NB4 (cell line): ENCODE measurements at places on chromosomes 11 and 22.

DNA sequence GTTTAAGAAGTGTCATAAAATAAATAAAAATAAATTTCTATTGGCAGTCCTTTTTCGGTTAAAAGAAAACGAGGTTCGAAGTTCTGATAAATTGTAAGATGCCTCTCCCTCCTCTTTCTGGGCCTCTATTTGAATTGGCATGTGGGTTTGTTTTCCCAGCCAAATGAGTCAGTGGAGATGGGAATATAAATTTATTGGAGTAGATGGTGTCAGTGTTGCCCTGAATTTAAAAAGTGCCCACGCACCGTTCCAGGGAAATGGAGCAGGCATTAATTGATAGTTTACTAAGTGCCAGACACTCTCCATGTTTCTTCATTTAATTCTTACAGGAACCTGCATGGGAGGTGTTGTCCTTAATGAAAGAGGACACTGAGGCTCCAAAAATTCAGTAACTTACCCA is 119.2 kb downstream of the FEZ1 start:
- no peak for DNase-seq

DNA sequence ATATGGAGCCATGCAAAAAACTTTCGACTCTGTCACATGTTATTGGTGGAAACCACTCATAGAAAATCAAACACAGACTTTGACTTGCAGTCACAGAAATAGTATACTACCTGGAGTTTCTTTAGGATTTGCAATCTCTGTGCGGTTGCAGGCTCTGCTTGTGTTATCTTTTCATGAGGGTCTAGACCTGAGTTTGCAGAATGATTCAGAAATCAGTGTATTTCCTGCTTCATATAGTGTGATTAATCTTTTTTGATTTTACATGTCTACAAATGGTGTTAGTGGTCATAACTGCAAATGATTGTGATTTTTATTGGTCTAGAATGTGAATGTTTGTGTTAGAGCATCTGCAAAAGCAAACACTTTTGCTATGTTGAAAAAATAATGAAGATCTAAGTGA is 690.2 kb downstream of the NTM start:
- DNase-seq = no peak

GRCh38 chr11:119236490-119236889 is 30.4 kb downstream of the CBL start:
- no peak for DNase-seq

DNA sequence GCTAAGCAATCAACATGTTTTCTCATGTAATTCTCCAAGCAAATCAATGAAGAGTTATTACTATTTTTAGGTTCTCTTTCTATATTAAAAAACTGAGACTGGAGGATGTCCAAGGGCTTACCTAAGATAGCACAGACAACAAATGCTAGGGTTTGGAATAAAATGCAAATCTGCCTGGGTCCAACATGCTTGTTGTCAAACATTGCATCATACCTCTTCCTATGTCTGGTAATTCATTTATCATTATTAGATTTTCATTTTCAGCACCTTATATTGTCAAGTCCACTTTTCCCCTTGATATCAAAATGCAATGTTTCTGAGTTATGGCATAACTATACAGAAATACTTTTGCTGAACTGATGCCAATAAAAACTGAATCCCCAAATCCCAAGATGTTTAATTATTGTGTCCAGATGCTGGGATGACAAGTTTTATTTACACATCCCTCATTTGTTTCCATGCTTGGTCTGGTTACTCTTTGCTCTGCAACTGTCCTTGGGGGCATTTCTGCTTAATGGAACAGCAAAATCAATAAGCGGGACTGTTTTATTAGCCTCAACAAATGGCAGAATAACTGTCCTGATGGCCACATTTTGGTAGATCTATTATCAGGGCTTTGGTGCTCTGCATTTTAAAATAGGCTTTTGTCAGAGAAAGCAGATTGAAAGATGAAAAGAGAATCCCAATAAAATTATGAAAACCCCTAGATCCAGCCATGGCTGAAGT is 86.0 kb downstream of the C11orf87 start:
- DNase-seq = no peak

GRCh38 chr11:29395555-29396072 is 621.2 kb downstream of the KCNA4 start:
- DNase-seq = no peak

DNA sequence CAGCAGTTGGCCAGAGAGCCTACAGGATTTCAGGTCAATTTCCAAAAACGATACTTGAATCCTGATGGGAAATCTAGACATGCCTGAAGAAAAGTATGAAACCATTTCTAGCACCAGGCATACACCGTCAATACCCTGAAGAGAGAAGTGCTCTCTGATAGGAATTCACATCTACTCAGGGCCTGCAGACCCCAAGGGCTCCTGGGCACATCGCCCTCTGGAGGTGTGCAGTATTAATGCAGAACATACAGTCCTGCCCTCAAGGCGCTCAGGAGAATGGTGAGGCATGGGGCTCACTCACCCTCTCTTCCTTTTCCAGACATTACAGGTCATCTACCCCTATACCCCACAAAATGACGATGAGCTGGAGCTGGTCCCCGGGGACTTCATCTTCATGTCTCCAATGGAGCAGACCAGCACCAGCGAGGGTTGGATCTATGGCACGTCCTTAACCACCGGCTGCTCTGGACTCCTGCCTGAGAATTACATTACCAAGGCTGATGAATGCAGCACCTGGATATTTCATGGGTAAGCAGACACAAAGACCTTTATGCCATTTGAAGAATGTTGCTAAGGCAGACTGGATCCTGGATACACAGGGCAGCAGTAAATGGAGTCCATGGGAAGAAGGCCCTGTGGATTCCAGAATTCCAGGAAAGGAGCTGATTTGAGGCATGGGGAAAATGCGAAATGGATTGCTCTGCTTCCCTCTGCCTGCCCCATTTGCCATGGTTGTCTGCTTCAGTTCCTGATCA is 49.3 kb upstream of the CRTAM start:
- DNase-seq = no peak

DNA sequence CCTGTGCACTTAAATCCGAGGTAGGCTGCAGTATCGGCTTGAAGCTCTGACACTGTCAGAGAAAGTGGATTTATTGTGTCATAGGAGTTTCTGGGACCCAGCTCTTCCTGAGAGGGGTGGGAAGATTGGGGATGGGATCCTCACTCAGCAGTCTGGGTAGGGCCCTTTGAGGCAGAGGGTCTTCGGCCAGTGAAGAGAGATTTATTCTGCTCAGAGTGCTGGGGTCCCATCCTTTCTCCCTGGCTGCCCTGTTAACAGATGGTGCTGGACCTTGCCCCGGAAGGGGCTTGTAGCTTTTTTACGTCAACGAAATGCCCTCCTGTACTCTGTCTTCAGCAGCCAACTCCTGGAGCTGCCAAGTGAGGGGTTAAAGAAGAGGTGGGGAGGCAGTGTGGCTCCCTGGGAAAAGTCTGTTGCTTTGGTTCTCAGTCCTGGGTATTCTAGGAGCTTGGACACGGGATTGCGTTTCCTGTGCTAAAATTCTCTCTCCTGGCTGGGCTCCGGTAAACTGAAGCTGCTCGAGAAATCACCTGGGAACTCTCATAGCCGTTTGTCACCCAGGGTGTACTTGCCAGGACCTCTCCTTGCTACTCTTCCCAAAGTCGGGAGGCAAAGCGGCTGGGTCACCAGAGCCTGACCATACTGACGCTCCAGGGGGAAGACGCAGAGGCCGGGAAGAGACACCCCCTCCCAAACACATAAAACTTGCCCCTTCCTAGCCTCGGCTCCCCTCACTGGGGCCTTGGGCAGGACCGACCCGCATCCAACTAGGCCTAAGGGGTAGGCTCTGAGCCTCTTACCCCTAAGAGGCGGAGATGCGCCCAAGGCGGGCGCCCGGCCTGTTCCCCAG is 806 bp upstream of the SMDT1 start:
- no peak for DNase-seq

- peak; percentile 81 for DNase-seq
Measured at GRCh38 chr22:47148956-47149728, 386.7 kb downstream of the TBC1D22A start.

- DNase-seq = no peak
Measured at GRCh38 chr11:114812733-114813132, 134.4 kb downstream of the NXPE2 start.

DNA sequence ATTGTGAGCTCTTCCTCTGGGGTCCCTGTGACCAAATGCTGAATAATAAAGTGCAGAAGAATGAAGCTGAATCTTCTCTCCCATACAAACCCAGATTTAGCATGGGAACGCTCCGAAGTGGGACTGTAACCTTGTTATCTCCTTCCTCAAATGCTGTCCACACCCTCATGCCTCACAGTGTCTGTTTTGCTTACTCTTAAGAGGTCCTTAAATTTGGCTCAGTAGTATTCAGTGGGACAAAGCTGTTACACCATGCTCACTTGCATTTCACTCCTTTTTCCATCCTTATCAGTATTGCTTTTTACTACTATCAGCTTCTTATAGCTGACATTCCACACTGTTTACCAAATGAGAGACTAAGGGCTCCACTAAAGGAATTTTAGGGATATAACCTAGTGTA is 13.8 kb upstream of the AMOTL1 start:
- no peak for DNase-seq

DNA sequence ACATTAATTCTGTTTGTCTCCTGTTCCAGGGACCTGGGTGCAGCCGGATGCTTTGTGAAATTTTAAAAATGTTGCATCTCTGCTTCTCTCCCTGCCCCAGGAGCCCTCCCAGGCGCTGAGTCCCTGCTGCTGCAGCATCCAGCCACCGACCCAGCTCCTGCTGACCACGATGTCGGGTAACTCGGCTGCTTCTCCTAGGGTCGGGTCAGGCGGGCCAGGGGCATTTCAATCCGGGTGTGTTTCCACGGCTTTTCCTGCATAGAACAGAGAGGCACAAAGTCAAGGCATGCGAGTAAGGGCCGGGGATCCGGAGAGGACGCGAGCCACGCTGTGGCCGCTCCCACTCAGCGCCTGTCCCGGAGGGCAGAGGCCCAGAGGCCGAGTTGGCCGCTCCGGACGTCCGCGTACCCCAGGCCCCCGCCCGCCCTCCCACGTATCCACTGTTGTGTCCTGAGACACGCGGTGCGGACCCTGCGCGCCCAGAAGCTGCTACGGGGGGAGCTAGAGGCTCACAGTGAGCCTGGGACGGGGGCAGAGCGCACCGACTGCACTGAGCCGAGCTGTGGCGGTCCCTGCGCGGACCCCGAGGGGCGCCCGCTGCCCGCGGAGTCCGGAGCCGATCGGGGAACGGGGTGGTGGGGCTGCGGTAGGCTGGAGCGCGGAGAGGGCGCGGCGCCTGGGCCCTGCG is at the start of gene POU2AF3:
Gene POU2AF3, plus strand, starts transcription at position 134 of the 688 bp plus-strand sequence. Its CDS starts 36 bp downstream, at position 170.
- no peak for DNase-seq

- no peak for DNase-seq
Measured at GRCh38 chr11:46677169-46677568, 23.2 kb downstream of the ARHGAP1 start.

GRCh38 chr11:15166204-15166603 is 51.5 kb downstream of the INSC start:
- no peak for DNase-seq

DNA sequence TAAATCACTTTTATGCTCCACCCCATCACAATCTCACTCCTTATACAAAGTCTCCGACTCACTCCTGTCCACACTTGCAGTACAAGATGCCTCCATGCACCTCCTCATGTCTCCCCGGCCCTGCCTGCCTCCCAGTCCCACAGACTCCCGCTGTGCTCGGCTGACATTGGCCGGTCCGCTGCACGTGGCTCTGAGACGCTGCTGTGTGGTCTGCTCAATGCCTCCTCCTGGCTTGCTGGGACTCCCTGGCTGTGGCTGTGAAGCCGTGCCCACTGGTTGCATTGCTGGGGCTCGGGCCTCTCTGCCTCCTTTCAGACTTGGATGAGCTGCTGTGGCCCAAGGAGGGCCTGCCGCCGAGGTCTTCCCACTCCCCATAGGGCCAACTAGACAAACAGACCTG is 224.0 kb upstream of the B3GAT1 start:
- DNase-seq = no peak

DNA sequence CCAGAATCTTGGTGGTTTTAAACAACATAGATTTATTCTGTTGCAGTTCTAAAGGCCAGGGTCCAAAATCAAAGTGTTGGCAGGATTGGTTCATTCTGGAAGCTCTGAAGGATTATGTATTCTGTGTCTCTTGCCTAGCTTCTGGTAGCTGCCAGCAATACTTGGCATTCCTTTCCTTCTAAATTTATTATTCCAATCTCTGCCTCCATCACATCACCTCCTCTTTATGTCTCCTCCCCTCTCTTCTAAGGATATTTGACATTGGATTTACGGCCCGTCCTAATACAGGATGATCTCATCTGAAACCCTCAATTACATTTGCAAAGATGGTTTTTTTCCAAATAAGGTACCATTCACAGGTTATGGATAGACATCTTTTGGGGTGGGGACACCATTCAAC is 186.5 kb downstream of the SBF2 start:
- no peak for DNase-seq

- no peak for DNase-seq
Measured at GRCh38 chr22:48207919-48208535, 1445.6 kb downstream of the TBC1D22A start.

DNA sequence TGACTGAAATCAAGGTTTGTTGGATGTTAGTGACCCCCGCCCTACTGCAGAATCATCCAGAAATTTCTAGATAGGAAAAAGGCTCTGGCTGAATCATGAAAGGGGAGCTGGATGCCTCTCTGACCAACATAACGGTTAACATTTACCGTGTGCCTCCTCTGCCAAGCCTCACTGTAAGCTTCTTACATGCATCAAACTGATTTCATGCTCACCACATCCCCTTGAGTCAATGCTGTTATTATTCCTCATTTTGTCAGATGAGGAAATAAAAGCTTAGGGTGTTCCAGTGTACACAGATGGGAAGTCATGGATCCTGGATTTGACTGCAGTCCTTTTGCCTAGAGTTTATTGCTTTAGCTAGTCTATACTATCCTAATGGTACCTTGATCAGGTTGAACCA is 5.9 kb upstream of the HMOX1 start:
- peak; percentile 69 for DNase-seq

DNA sequence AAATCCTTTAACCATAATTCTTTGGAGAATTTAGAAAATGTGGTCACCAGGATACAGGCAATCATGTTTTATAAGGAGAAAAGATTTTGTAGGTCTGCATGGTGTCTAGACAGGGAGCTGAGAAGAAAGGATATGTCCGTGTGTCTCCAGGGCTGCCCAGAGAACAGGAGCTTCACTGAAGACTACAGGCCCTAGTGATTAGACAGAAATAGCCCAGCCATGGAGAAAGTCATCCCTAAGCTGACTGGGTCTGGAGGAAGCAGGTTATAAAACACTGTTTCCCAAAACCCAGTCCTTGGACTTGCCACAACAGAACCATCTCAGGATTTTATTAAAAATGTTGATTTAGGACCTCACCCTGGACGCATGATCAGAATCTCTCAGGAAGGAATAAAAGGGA is 84.4 kb downstream of the GALNT18 start:
- no peak for DNase-seq

- no peak for DNase-seq
Measured at GRCh38 chr11:8387693-8388092, 124.0 kb upstream of the LMO1 start.
